Naive thymus-derived CD4-positive, alpha-beta T cell (primary cell): ENCODE measurements at places on chromosomes 2 and 18.

GRCh38 chr2:1749489-1750119 is 5.3 kb upstream of the PXDN start:
- DNase-seq, result no peak

GRCh38 chr18:61729322-61729721 is 163.5 kb downstream of the RNF152 start:
- DNase-seq, result no peak

DNA sequence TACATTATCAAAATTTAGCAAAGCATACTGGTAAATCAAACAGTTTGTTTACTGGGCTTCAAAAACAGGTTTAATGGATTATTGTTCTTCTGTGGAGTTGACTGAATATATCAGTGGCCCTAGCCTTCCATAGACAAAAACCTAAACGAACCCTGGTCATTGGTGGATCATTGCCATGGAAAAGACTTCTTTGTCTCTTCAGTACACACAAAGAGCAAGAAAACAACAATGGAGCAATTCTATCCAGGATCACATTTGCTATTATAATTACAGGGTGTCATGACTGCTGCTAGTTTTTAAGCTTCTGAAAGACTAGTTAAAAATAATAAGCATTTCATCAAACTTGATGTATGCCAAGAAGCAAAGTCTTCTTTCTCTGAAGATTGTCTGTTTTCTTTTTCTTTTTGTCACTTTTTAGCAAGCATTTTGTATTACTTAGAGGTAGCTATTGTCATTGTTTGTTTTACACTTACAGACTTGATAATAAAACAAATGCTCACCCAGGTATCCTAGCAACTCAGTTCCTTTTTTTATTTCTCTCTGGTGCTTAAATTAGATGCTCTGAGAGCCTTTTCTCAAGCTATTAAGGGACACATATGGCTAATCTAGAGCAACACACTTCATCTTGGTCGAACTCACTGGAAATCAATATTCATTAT is 1228.7 kb upstream of the DDX18 start:
- no peak for DNase-seq

DNA sequence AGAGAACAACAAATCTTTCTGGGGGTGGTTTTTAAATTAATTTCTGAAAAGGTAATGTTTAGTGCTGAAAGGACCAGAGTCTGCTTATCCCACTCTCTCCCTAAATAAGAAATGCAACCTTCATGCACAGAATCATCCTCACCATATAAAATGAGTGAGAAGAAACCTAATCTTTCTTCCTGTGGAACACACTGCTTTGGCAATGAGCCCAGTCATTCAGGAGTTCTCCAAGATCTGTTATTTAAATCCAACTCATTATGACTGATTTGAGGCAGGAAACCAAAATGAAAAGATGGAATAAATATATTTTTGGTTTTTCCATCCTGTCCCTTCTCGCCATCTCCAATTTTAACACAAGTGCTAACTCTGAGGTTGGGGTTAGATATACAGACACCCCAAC is 228.3 kb downstream of the SRBD1 start:
- no peak for DNase-seq

- no peak for DNase-seq
Observed at GRCh38 chr2:241238693-241239198, 50.3 kb downstream of the ANO7 start.

DNA sequence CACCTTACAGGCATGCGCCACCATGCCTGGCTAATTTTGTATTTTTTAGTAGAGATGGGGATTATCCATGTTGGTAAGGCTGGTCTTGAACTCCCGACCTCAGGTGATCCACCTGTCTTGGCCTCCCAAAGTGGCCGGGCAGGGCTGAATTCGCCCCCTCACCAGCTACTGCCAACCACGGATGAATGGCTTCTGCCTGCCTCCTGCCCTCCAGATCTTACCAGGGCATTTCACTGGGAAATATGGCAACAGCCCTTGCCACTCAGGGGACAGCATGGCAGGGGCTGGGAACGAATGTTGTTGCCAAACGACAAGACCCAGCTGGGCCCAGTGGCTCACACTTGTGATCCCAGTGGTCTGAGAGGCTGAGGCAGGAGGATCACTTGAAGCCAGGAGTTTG is 1.8 kb upstream of the ALPP start:
- DNase-seq, result no peak

- DNase-seq, result no peak
Observed at GRCh38 chr2:11187731-11188130, 32.5 kb downstream of the SLC66A3 start.

- no peak for DNase-seq
Observed at GRCh38 chr2:69397234-69397633, 10.2 kb upstream of the GFPT1 start.

DNA sequence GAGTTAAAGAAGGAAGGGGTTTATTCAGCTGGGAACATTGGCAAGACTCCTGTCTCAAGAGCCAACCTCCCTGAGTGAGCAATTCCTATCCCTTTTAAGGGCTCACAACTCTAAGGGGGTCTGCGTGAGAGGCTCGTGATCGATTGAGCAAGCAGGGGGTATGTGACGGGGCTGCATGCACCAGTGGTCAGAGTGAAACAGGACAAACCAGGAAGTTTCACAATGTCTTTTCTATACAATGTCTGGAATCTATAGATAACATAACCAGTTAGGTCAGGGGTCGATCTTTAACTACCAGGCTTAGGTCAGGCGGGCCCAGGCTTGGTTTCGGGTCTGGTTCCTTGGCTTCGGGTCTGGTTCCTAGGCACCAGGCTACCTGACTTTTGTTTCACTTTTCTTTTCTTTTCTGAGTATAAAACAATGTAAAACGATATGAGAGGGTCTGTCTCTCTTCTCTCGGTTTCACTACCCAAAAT is 30.1 kb upstream of the LIPG start:
- no peak for DNase-seq

DNA sequence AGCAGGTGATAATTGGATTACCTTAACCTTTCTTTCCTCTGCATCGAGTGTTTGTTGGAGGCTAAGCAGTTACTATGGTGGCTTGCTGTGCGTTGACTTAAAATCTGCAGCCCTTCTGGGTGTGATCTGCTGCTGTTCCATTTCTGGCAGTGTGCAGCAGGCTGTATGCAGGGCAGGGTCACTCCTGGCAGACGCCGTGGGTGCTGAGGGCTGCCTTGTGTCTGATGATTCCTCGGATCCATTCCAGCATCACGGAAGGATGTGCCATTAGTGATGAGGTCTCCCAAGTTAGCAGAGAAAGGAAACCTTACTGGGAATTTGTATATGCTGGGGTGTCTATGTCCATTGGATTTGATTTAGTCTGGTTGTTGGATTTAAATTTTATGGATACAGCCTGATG is 310.8 kb downstream of the AGAP1 start:
- DNase-seq, result no peak

DNA sequence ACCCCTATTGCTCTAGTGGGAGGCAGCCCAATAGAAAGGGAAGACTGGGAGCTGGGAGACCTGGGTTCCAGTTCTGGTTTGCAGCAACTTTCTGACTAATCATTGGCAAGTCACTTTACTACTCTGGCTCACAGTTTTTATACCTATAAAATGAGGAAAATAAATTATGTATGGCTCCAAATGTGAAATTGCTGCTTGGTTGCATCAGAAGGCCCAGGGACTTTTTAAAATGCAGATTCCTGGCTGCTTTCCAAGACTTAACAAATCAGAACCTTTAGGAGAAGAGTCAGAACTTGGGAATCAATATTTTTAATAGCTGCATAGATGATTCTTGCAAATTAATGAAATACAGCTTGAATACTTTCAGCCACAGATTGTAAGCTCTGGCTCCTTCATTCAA is 943.9 kb downstream of the EPHA4 start:
- DNase-seq, result no peak

DNA sequence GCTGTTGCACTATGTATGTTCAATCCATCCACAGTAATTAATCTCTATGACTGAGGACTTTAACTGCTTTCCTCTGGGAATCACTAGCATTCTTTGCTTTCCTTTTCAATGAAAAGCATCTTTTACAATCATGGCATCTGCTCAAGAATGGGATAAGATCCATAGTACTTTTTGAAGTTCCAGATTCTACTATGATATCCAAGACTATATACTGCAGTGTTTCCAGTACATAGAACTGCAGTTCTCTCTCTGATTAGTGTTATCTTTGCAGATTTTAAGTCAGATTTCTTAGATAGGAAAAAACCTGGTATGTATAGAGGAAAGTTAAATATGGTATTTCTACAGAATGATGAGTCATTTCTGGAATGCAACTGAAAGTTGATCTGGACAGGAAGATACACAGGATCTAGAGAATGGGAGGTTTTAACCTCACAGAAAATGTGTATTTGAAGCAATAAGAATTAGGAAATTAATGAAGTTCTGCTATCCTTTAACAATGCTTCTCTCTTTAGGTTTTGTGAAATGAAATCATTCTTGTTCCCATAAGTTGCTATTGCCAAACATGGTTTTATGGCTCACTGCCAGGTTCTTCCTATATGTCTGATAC is 670.7 kb downstream of the ERBB4 start:
- DNase-seq, result no peak

GRCh38 chr2:203437511-203437910 is 97.6 kb downstream of the RAPH1 start:
- no peak for DNase-seq

GRCh38 chr18:1002653-1003178 is 98.0 kb downstream of the ADCYAP1 start:
- no peak for DNase-seq

DNA sequence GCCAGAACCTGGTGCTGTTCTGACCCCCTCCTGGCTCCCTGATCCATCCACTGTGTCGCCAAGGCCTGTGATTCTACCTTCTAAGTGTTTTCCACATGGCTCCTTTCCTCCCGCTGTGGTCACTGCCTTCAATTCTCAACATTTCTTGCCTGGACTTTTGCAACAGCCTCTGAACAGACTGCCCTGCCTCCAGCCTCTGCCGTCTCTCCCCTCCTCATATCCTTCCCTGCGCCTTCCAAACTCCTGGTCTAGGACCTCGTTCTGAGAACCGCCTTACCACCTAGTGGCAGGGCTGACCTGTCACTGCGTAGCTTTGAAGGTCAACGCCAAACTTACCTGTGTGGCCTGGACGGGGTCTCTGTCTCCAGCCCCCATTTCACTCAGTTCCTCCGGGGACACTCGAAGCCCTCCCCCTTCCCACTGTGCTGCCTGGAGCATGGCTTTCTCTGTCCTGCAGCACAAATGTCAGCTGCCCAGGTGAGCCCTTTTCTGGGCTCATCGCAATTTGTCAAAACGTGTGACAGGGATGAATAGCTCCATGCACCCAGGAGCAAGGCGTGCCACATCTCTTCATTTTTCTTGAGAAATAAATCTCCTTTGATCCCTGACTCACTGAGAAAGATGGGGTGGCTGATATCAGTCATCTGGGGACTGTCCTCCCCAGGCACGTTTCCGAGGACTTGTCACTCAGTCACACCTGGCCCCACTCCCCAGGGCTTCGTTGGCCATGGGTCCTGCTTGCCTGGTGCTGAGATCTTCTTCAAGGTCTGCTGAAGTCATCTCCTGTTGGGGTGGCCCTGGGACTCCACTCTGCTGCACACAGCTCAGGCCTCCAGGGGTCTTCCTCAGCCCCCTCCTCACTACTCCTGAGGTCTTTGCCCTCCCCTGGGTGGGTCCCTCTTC is 46.7 kb downstream of the LDLRAD4 start:
- DNase-seq, result no peak

- DNase-seq, result no peak
Observed at GRCh38 chr2:78175645-78176044, 653.5 kb upstream of the LRRTM4 start.

DNA sequence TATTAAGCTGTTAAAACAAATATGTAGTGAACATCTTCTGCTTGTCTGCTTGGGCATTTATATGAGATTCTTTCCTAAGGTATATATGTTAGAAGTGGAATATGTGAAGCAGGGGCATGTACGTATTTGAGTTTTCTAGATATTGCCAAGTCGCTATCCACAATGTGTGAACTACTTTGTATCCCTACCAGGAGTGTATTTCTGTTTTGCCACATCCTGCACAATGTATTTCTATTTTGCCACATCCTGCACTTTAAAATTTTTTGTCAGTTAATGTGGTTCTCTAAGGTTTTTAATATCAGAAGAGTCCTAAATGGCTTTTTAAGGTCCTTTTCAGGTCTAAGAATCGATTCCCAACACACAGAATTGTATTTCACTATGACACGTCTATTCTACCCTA is 141.7 kb upstream of the ATP5MC3 start:
- DNase-seq, result no peak

- DNase-seq, result no peak
Observed at GRCh38 chr18:52481116-52481515, 141.1 kb downstream of the DCC start.

GRCh38 chr2:153077311-153077710 is 358.9 kb downstream of the ARL6IP6 start:
- DNase-seq, result no peak

DNA sequence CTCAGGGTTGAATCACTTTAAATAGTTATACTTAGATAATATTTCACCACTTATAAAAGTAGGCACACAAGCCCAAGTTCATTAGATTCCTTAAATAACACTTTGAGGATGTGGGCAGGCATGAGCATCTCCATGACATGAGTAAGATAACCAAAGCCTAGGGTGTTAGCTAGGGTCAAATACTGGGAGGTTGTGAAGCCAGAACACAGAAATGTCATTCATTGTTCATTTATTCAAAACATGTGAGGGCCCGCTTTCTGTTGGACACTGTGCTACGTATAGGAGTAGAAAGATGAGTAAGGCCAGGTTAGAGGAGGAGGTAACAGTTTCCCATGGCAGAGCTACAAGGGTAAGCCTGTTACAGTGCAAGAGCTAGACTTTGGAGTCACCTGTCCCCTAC is 93.5 kb upstream of the NEDD4L start:
- no peak for DNase-seq

GRCh38 chr2:21438949-21439348 is 315.2 kb downstream of the TDRD15 start:
- no peak for DNase-seq

GRCh38 chr2:164485541-164485940 is 135.7 kb downstream of the GRB14 start:
- DNase-seq, result no peak

DNA sequence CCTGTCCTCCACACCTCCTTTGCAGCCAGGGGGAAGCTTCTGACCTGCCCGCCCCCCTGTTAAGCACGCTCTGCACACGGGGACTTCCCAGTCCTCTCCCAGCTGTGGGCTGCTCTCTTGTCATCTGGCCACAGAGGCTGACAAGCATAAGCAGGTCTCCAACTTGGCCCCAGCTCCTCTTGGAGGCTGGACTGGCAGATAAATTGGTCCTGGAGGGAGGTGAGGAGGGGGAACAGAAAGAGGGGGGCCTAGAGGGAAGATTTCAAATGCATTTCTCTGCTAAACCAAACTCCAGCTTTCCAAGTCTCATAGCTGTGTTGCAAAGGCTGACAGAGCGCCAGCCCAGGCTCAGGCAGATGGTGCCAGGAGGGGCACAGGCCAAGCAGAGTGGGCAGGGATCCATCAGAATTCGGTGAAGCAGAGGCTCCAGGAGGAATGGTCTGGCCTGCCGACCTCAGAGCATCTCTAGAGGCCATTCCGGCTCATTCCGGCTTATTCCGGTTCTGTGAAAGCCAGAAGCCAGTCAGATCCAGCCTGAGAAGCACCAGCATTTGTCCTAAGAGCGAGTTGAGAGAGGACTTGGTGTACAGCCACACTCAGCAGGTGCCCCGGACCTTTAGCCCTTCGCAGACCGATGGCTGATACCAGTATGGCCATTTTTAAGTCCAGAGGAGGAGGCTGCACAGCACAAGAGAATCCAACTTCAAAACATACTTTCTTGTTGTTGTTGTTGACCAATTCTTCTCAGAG is 508.9 kb upstream of the MYT1L start:
- no peak for DNase-seq
